ENCODE measurements at places on chromosomes 1 and 21.

DNA sequence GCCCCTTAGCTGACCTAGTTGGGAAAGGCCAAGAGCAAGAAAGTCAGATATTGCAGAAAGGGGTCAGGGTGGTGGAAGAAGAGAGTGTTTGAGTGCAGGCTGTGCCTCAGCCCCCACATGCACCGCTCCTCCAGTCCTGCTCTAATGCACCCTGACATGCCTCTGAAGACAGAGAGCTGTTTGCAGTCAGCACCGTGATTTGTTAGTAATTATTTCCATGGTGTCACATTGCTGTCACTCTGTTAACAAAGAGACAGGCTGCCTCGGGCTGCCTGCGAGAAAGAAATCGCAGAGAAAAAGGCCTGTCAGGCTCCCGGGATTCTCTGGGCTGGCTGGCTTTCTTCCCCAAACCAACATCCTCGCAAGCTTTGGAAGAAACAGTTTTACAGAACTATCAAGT, 58.3 kb downstream of the ERI3 start:
- DNase-seq: no peak

DNA sequence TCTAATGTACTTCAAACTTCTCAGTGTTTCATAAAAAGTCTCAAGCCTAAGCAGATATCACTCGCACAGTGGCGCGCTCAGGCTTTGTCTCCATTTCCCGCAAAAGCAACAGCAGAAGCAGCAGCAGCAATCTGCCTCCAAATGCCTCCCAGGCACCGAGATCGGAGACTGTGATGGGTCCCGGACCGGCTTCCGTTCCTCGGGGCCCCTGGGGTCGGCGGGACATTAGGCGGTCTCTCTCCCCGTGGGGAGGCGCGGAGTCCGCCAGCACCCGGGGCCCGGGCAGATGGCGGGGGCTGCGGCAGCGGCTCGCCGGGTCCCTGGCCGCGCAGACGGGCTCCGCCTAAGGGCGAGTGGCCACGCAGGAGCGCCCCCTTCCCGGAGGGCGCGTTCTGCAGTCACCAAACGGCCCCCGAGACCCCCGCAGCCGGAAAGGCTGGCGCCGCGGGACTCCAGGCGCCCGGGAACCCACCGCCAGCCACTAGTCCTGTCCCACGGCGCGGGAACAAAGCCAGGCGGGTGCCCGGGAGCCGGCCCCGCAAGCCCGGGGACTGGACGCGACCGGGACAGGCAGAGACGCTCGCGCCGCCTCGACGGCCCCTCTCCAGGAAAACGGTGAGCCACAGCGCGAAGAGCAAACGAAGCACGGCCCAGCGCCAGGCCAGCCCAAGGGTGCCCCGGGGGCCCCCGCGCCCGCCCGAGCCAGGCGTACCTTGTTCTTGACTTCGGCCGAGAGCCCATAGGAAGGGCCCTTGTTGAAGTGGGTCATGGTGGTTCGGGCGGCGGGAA, 590 bp downstream of the CNN3 start:
- no peak for DNase-seq

DNA sequence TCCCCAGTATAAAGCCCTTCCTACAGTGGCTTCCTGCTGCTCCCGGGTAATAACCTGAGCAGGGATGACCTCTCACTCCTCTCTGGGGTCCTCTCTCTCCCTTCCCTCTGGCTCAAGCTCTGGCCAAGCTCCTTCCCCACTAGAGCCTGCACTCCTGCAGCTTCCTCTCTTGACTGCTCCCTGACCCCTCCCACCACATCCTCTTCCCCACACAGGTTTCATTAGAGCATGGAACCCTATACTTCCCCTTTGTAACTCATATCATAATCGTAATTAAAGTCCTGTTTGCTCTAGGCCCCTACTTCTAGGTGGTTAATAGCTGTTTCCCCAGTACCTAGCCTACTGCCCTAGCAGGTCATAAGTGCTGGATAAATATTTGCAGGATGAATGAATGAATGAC, 146.2 kb downstream of the C1orf21 start:
- DNase-seq: no peak

DNA sequence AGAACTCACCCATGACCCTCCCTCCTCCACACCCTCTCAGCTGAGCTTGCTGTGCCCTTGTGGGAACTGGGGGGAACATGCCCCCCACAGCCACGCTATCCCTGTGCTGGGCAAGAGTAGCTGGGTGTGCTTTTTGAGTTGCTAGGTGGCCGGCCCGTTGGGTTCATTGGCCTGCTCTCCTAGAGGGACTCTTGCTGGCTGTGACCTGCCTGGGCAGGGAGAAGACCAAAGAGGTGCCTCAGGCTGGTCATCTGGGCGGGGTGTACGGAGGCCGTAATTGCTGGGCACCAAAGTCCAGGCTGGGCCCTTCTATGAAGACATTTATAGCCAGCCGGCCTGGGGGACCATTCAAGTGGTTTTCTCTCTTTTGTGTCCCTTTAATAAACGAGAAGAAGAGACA, 138.3 kb upstream of the ZBTB40 start:
- DNase-seq: no peak

- no peak for DNase-seq
These were observed 56.2 kb downstream of the NTNG1 start for GRCh38 chr1:107196973-107197562.

DNA sequence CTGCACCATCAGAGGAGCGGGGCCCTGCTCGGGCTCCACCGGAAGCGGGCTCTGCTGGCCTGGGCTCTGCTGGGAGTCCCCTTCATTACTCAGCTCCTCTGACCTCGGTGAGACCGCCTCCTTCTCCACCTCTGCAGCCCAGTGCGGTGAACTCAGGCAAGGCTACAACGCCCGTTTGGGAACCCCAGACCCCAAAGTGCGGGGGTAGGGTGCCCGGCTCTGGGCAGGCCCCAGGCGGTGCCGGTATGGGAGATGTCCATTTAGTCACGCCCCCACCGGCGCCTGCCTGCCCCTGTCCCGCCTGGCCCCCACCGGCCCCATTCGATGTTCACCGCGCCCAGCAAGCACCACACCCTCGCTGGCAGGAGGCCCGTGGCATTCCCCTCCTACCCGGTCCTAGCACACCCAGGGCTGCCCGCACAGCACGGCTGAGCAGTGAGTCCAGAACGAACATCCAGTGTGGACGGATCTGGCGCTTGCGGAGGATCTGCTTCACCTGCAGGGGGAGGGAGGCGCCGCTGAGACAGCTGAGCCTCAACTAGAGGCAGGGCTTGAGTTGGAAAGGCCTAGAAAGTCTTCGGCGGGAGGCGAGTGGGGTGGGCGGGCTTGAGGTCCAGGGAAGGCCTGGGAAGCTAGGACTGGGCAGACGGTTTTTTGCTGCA, 10.0 kb downstream of the MAP3K6 start:
- DNase-seq: no peak

DNA sequence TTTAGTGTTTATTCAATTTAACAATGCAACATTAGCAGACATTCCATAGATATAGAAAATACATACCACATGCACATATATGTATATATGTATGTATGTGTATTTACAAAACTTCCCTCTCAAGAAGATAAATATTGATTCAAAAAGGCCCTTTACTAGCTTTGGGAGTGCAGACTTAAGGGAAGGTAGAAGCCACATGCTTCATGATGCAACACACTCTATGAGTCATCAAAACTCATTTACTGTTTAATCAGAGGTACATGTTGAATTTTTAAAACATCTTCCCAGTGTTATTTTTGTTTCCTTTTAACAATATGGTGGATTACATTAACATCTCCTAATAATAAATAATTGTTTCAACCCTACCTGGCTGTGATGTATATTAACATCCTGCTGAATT, 61.4 kb upstream of the KIRREL1 start:
- DNase-seq: no peak

- DNase-seq: no peak
These were observed 35.1 kb downstream of the ATP1A1 start for GRCh38 chr1:116408193-116408592.

DNA sequence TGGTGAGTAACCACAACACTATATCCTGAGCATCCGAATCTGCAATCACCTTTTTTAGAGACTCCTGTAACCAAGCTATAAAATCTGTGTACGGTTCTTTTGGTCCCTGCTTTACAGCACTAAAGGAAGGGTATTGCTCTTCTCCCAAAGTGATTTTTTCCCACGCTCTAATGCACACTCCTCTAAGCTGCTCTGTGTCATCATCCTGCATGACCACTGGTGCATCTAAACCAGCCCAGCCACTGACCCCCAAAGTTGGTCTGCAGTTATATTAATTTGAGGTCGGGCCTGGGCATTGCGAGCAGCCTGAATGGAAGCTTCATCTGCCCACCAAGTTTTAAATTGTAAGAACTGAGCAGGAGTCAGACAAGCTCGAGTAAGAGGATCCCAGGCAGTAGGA, 480.0 kb downstream of the PTPRU start:
- no peak for DNase-seq

- no peak for DNase-seq
These were observed 411.8 kb upstream of the PTBP2 start for GRCh38 chr1:96309783-96310182.

DNA sequence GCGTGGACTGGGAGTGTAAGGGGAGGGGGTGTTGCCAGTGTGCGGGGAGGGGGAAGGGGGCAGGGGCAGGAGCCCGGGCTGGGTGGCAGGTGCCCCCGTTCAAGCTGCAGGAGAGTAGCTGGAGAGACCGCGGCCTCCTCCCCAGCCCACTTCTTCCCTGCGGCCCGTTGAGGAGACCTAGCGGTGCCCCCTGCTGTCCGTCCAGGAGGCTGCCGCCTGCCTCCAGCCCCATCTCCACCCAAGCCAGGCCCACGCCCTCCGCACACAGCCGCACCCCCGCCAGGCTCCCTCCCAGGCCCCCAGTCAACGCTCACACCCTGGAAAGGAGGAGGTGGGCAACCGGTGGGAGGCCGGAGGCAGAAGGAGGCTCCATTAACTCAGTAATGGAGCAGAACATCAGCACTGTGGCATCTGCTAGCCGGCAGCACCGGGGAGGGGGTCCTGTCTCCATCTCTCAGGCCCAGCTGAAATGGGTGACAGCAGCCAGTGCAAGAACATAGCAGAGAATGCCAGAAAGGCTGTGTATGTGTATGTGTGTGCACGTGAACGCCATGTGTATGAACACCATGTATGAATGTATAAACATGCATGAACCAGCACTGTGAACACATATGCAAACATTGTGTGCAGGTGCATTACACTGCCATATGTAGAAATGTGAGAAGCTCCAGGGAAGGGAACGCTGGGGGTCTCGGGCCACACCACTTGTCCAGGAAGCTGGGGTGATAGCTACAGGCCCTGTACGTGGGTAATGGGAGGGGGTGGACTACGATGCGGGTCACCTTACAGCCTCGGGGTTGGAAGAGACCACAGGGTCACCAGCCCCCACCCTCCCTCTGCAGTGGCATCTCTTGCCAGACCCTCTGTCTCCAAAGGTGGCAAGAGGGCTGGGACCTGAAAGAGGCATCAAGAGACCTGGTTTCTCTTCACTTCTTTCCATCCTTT, 84.6 kb downstream of the SYT2 start:
- DNase-seq: no peak

DNA sequence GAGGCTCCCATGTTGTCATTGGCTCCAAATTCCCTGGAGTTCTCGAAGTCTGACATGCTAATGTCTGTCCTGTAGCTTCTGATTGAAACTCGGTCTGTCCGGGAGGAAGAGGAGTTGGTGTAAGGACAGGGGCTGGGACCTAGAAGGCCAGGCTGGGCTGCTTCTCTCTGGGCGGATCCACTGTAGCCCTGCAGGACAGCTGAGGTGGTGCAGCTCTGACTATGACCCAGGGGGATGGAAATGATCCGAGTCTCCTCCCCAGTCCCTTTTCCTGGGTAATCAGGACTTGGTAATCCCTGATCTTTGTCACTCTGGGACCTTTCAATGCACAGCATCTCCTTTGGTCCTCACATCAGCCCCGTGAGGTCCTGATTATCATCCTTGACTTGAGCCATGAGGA, 10.0 kb upstream of the FCMR start:
- no peak for DNase-seq

DNA sequence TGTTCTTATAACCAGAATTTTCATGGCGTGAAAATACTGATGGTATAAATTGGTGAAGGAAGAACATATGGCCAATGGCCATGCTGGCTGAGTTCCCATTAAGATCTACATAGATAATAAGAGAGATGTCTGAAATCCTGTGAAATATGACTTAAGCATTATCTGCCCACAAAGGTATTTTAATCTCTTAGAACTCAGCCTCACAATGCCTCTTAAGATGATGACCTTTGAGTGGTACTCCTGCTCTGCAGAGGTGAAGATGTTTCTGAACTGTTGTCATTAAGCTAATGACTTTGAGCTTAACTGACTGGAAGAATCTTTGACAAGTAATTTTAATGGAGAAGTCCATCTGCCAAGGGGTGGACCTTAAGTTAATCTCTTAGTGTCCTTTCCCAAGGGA, 148.7 kb downstream of the ZNF326 start:
- no peak for DNase-seq

DNA sequence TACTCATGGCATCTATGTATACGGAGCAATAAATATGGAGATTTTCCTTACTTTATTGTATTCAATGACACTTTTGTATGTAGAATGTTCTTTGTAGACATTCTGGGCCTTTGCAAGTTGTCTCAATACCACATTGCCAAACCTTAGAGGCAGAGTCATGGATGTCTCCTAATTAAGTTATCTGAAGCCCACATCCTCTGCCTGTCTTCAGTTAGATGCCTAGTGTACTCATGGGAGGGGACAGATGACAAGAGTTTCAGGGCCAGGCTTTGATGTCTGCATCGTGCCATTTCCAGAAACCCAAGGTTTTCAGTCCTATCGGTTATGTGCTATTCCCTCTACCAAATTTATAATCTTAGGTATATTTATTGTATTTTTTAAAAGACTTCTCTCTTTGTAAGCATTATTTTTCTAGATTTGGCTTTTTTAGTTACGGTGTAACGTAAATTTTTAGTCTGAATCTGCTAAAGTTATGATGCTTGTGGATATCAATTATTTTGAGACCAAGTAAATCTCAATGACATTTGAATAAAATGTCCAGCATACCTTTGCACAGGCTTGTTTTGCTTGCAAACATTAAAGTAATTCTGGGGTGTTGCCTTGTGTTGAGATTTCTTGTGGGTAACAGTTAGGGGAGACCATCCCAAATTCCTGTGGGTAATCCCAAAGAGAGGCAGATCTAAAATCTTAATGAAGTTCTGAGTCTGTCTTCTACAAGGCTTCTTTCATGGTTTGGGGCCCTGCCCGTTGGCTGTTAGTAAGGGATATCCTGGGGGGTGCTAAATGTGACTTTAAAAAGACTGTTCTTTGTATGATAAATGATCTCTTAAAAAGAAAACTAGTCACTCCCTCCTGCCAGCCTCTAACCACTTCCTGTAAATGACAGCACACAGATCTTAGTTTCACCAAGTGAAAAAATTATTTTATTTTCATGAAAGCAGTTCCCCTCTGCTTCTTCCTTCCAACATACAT, 8.0 kb upstream of the MACF1 start:
- no peak for DNase-seq

GRCh38 chr1:117681093-117681900, 75.4 kb downstream of the TENT5C start:
- no peak for DNase-seq

- no peak for DNase-seq
These were observed 58.1 kb downstream of the PRKCZ start for GRCh38 chr1:2108213-2108876.

- no peak for DNase-seq
These were observed 256 bp upstream of the TARBP1 start for GRCh38 chr1:234479310-234479559.
